ENCODE measurements at places on chromosomes 12 and 14.

DNA sequence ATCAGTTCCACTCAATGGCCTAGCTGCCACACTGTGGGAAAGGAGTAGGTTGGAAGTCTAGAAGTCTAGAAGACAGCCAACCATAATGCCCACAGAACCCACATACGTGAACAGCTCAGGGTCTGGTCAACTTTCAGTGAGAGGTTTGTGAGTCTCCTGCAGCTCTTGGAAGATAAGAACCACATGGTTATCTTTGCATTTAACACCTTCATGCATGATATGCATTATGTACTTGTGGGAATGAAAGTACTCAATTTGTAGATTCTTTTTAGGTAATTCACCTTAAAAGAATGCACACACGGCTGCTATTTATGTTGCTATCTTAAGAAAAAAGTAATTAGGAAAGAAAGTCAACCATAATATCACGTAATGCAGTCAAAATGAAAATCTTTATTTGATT is 126.7 kb downstream of the ESRRB start:
- no peak for DNase-seq

DNA sequence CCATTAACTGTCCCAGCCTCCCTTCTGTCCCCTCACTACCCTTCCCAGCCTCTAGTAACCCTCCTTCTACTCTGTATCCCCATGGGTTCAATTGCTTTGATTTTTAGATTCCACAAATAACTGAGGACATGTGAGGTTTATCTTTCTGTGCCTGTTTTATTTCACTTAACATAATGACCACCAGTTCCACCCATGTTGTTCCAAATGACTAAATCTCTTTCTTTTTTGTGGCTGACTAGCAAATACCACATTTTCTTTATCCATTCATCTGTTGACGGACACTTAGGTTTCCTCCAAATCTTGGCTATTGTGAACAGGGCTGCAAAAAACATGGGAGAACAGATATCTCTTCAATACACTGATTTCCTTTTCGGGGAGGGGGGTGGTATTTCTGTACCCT is 65.7 kb downstream of the PRKD1 start:
- no peak for DNase-seq

DNA sequence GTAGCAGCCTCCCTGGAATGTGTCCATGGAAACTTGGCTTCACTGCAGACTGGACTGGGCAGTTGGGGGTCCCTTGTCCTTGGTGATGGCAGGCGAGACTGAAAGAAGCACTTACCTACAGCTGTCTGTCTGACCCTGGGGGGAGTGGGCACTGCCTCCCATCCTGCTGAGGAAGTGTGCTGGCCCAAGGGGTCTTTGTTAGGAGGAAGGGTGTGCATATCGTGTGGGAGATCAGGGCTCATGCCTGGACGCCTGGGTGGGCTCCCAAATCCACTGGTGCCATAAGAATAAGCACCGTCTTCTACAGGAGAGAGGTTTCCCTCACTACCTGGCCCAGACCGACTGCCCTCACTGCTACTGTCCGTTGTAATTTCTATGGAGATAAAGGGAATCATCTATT is 81.4 kb downstream of the PIWIL1 start:
- DNase-seq, result no peak

- DNase-seq, result no peak
Measured at GRCh38 chr12:6084261-6084968, 40.1 kb downstream of the VWF start.

Data from SIG-M5 (cell line).